HFFc6 (cell line): ENCODE measurements at places on chromosomes 11 and 22. TPM values are rescaled to one million over a fixed set of nuclear protein-coding genes. Genes with fewer than 3 reads are reported as not detected.

- peak overlapping the region; percentile 75 for H3K27ac ChIP-seq
- H3K4me1 ChIP-seq: peaks cover 59% of the 10 kb centered on the region
- peak; percentile 74 for DNase-seq
- peak overlapping the region; percentile 62 for H3K4me3 ChIP-seq
- no peaks in the 10 kb centered on the region for H3K27me3 ChIP-seq
Measured at GRCh38 chr22:41480397-41480735, 11.4 kb downstream of the ACO2 start.

- peaks cover 56% of the 10 kb centered on the region for H3K4me1 ChIP-seq
- H3K4me3 ChIP-seq: no peak overlapping the region
- no peak overlapping the region for H3K27ac ChIP-seq
- no peaks in the 10 kb centered on the region for H3K27me3 ChIP-seq
- H3K36me3 ChIP-seq: peaks cover 10% of the 10 kb centered on the region; the same call in 1 of the 2 replicates
Measured at GRCh38 chr11:108890482-108891105, 225.7 kb downstream of the DDX10 start.

DNA sequence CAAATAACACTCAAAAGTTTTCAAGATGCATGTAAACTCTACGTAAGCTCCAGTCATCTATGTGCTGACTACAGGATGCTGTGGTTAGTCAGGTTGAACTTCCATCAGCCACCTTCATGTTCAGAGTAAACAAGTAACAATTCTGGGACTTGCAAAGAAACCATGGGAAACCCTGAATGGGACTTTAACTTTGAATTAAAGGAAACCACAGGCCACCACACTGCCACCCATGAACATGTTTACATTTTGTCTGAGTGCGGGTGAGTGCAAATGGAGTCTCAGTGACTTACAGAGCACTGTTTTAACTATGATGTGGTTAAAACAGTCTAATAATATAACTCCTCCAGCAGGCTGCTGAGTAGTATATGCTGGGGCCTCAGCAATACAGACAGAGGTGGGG is 12.9 kb upstream of the SYTL2 start:
- H3K36me3 ChIP-seq: 0 out of 2 replicates have a peak, but pooled peaks cover 5% of the 10 kb centered on the region
- peaks cover 65% of the 10 kb centered on the region for H3K4me1 ChIP-seq
- no peak overlapping the region for H3K27ac ChIP-seq
- H3K27me3 ChIP-seq: no peaks in the 10 kb centered on the region; the same call in 1 of the 2 replicates
- no peak overlapping the region for H3K4me3 ChIP-seq

DNA sequence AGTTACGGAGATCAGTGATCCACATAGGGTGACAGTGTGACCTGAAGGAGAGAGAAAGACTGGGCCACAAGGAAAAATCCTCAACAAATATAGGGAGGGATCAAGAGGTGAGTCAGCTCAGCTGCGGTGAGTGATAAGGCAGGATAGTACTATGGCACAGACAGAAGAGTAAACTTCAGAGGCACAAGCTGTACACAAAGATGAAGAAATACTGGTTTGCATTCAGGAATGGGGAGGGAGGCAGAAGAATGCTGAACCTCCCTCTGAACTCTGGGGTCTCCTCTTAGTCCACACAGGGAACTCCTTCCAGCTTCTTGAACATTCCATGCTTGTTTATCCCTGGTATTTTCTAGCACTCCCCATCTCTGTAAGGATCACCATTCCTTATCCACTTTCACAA is 162.7 kb downstream of the BARX2 start:
- H3K36me3 ChIP-seq: peaks cover 6% of the 10 kb centered on the region; the same call in 1 of the 2 replicates
- H3K27ac ChIP-seq: no peak overlapping the region
- H3K4me3 ChIP-seq: no peak overlapping the region
- H3K4me1 ChIP-seq: no peaks in the 10 kb centered on the region
- H3K27me3 ChIP-seq: peaks cover 4% of the 10 kb centered on the region
- no peak for DNase-seq

- DNase-seq: no peak
- no peak overlapping the region for H3K27ac ChIP-seq
- H3K4me3 ChIP-seq: no peak overlapping the region
Measured at GRCh38 chr11:126186708-126187529, 24.5 kb downstream of the RPUSD4 start.

GRCh38 chr22:18073467-18073866 is 4.3 kb upstream of the PEX26 start:
- H3K4me3 ChIP-seq: no peak overlapping the region
- no peak for DNase-seq
- H3K27me3 ChIP-seq: no peaks in the 10 kb centered on the region; the same call in 1 of the 2 replicates
- no peak overlapping the region for H3K27ac ChIP-seq
- 0 out of 2 replicates have a peak, but pooled peaks cover 2% of the 10 kb centered on the region for H3K36me3 ChIP-seq

The TMEM45B gene
- total RNA-seq: not detected in 3 replicates

The SLC22A12 gene
- not detected in 3 replicates for total RNA-seq
